ENCODE measurements at places on chromosomes 2 and 18. TPM values are rescaled to one million over a fixed set of nuclear protein-coding genes. Genes with fewer than 3 reads are reported as not detected.

DNA sequence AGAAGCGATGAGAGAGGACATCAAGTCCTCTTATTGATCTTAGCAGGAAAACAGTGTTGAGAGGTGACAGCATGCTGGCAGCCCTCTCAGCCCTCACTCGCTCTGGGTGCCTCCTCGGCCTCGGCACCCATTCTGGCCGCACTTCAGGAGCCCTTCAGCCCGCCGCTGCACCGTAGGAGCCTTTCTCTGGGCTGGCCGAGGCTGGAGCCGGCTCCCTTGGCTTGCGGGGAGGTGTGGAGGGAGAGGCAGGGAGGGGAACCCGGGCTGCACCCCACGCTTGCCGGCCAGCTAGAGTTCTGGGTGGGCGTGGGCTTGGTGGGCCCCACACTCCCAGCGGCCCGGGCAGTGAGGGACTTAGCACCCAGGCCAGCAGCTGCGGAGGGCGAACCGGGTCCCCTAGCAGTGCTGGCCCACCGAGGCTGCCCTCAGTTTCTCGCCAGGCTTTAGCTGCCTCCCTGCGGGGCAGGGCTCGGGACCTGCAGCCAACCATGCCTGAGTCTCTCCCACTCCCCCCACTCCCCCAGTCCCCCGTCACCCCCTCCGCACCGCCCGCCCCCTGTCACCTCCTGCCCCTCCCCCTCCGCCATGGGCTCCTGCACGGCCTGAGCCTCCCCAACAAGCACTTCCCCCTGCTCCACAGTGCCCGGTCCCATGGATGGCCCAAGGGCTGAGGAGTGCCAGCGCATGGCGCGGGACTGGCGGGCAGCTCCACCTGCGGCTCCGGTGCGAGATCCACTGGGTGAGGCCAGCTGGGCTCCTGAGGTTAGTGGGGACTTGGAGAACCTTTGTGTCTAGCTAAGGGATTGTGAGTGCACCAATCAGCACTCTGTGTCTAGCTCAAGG, 8.4 kb downstream of the FAP start:
- H3K27ac ChIP-seq, result no peak overlapping the region
- H3K27me3 ChIP-seq, result no peaks in the 10 kb centered on the region
- no peak overlapping the region for H3K4me3 ChIP-seq
- DNase-seq, result no peak
- H3K4me1 ChIP-seq, result peaks cover 23% of the 10 kb centered on the region

DNA sequence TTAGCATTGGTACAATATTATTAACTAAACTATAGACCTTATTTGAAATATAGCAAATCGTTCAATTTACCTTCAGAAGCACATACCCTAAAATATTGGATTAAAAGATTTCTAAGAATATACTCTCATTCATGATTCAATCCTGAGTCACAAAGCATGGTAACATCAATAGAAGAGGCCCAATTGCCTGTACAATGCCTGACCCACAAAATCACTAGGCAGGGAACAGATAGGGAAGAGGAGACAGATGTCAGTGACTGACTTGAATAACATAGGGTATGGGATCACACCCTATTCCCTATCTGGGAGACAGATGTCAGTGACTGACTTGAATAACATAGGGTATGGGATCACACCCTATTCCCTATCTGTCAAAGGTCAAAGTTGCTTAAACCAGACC, 611.6 kb upstream of the VRK2 start:
- no peaks in the 10 kb centered on the region for H3K27me3 ChIP-seq
- no peak overlapping the region for H3K27ac ChIP-seq
- H3K36me3 ChIP-seq, result no peaks in the 10 kb centered on the region
- no peak for DNase-seq

DNA sequence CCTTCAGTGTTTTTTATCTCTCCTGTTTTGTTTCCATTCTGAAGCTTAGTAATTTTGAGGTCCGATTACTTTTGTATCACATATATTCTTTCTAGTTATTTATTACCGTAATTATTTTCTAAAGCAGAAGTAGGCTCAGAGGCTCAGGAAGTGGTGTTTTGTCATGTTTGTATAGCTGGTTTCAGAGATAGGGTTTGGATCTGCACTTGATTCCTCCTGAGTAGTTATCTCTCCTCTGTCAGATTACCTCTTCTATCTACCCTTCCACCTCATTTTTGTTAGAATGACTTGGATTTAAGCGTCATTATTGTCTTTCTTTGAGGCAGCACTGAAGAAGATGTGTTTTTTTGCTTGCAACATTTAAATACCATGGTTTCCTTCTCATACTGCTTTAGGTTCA, 95.4 kb downstream of the MTA3 start:
- no peak overlapping the region for H3K4me3 ChIP-seq
- H3K27ac ChIP-seq, result no peak overlapping the region
- peaks cover 3% of the 10 kb centered on the region for H3K36me3 ChIP-seq
- H3K27me3 ChIP-seq, result no peaks in the 10 kb centered on the region
- no peaks in the 10 kb centered on the region for H3K4me1 ChIP-seq
- no peak for DNase-seq

DNA sequence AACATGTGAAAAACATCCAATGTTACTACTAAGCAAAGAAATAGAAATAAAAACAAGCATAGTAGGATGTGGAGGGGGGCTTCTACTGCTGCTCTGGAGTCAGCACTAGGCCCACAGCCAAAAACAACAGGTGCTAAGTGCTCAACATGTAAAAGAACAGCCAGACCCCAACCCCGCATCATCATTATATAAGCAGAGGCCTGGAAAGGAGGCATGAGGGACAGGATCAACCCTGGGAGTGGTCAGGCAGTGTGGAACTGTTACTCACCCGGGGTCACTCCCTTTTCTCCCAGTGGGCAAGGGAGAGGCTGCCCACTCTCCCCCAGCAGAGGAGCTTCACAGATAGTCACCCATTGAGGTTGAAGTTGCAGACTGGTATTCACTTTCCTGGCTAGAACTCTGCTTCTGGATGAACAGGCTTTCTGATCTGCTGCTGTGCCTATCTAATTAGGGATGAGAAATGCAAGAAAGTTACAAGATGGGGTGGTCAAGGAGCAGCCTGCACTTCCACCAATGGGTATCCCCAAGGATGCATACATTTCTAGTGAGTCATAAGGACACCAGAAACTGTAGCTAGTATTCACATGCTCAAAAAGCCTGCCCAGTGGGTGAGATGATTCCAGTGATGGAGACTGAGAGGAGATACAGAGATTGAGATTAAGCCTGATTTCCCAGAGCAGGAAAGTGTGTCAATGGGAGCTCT, 480.1 kb upstream of the TCF4 start:
- H3K27me3 ChIP-seq, result no peaks in the 10 kb centered on the region
- H3K4me3 ChIP-seq, result no peak overlapping the region
- H3K27ac ChIP-seq, result peak overlapping the region; percentile 22
- peaks cover 11% of the 10 kb centered on the region for H3K4me1 ChIP-seq
- H3K36me3 ChIP-seq, result no peaks in the 10 kb centered on the region

DNA sequence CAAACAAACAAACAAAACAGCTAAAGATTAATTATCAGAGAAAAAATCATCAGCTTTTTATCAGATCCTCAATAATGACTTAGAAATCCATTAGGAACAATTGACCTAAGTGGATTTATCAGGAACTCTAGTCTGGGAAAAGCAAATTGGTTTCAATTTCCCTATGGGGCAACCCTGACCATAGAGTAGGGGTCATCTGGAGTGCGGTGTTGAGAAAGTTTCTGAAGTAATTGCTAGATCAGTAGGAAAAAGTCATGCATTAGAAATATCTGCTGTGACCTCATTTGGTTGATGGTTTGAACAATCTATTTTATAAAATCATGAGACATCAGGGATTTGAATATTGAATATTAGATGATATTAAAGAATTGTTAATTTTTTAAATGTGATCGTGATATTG, 507.9 kb downstream of the TXNL1 start:
- no peak overlapping the region for H3K4me3 ChIP-seq
- no peaks in the 10 kb centered on the region for H3K4me1 ChIP-seq
- no peaks in the 10 kb centered on the region for H3K27me3 ChIP-seq
- H3K27ac ChIP-seq, result no peak overlapping the region

- no peak overlapping the region for H3K4me3 ChIP-seq
- no peak for DNase-seq
- H3K36me3 ChIP-seq, result no peaks in the 10 kb centered on the region
- H3K4me1 ChIP-seq, result no peaks in the 10 kb centered on the region
Measured at GRCh38 chr18:50757358-50757757, 62.5 kb downstream of the MRO start.

DNA sequence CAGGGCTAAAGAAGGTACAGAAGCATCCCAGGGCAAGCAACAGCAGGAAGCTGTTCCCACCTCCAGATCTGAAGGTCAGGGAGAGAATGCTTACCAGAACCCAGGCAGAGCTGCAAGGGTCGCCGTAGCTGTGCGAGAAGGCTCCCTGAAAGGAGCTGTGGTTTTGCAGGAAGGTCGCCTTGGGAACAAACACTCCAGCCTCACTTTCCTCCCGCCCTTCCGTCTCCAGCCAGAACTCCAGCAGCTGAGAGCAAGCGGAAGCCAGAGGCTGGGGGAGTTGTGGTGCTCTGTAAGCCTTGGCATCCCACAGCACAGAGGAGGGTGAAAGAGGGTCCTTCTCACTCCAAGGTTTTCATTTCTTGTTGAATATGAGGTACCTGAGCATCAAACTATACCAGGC, 18.3 kb upstream of the ICOS start:
- H3K36me3 ChIP-seq, result no peaks in the 10 kb centered on the region
- H3K4me1 ChIP-seq, result no peaks in the 10 kb centered on the region
- no peak overlapping the region for H3K4me3 ChIP-seq

GRCh38 chr18:61123309-61123708, 209.9 kb upstream of the CDH20 start:
- H3K27me3 ChIP-seq, result no peaks in the 10 kb centered on the region
- H3K36me3 ChIP-seq, result no peaks in the 10 kb centered on the region
- H3K4me1 ChIP-seq, result no peaks in the 10 kb centered on the region

GRCh38 chr2:176270100-176270750, 983 bp downstream of the MTX2 start:
- H3K27ac ChIP-seq, result peak overlapping the region; percentile 83
- H3K36me3 ChIP-seq, result no peaks in the 10 kb centered on the region
- H3K4me3 ChIP-seq, result peak overlapping the region; percentile 87
- no peaks in the 10 kb centered on the region for H3K27me3 ChIP-seq
- peaks cover 5% of the 10 kb centered on the region for H3K4me1 ChIP-seq

- H3K4me1 ChIP-seq, result peaks cover 32% of the 10 kb centered on the region
- no peak for DNase-seq
- H3K27me3 ChIP-seq, result no peaks in the 10 kb centered on the region
- H3K36me3 ChIP-seq, result no peaks in the 10 kb centered on the region
- H3K4me3 ChIP-seq, result no peak overlapping the region
- H3K27ac ChIP-seq, result no peak overlapping the region
Measured at GRCh38 chr18:36394486-36394885, 97.0 kb downstream of the FHOD3 start.

Gene SCN3A
- polyA plus RNA-seq, result not detected

Gene RAD51AP2
- 0.01 TPM for polyA plus RNA-seq

Gene GRB14
- 4.2 TPM for polyA plus RNA-seq

Measured in keratinocyte (primary cell).